ENCODE measurements at places on chromosomes 5 and 9.

GRCh38 chr5:133849116-133849515 is 119.3 kb downstream of the C5orf15 start:
- DNase-seq: no peak

DNA sequence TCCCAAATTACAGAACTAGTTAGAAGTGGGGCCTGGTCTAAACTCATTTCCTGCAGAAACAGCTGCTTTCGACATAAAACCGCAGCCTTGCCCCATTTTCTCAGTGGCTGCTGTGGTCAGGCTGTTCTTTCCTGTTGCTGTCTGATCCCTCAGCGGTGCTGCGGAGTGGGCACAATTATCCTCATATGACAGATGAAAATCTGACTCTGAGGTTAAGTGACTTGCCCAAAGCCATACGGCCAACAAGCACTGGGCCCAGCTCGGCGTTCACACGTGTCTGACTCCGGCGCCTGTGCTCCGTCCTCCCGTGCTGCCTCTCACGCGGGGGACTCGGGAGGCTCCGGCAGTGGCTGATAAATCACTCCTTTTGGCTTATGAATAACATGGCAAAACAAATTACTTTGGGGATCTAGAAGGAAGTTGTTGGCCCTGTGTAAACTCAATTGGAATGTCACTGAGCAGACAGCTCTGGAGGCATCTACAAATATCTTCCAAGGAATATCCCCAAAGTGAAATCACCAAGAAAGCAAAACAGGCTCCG is 142.6 kb upstream of the LMX1B start:
- DNase-seq: peak; percentile 32

DNA sequence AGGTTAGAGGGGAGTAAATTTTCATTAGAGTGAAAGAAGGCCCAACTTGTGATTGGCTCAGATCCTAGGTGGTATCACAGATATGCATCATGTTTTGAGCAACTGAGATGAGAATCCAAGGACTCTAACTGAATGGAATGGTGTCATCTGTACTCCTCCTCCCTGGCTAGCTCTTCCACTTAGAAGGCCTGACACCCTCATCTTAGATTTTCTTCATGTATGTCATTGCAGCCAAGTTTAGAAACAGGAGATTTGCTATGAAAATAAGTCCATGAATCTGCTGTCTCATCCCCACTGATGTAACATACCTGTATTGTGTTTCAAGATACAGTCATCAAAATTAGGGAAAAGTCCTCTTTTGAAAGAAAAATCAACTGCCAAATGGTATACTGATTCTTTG is 54.4 kb downstream of the ITGA1 start:
- DNase-seq: no peak

DNA sequence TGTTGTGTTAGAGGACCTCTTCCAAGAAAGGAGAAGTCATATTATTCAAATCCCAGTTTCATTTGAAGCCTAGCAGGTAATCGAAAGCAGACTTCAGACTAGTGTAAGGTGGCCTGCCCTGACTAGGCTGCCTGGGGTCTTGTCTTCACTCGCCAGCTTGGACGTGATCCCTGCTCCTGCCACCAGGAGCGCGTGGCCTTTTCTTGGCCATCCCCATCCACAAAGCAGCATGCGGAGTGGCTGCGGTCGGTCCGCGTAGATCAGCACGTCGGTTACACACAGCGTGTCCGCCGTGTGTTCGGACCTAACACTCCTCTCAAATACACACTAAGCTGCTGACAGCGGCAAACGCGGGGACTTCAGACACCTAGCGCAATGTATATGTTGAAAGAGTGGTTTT is 37.3 kb downstream of the CFAP77 start:
- DNase-seq: no peak

- DNase-seq: no peak
Observed at GRCh38 chr9:89878687-89879086, 273.9 kb downstream of the GADD45G start.

DNA sequence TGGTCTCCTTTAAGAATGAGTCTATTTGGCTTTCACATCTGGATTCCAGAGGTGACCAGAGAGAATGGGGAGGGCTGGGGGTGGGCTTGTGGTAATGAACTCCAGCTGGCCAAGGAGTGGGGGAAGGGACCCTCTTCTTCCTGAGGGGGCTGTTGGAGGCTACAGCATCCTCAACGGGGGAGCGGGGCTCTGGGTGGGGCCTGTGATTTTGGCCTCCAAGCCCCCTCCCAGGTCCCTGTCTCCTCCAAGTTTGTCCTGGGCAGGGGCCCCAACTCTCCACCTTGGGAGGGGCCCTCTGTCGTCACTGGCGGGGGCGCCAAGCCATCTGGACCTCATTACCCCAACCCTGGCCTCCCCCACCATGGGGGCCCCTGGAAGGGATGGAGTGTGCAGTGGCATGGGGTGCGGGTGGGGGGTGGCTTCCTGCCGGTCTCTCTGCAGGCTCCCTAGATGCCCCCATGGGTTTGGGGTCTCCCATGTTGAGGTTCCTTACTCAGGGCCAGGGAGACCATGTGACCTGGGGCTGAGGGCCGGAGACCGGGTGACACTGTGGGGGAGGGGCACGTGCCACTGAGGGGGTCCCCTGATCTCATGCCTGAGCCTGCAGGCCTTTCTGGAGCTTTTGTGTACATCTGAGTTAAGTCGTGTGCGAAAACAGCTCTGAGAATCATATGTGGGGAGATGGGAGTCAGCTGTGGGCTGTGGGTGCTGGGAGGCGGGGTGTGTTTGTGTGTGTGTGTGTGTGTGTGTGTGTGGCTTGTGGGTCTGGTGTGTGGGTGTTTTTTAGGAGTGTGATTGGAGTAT is 32.4 kb downstream of the GOLGA2 start:
- no peak for DNase-seq

All from activated CD8-positive, alpha-beta memory T cell treated with anti-CD3 and anti-CD28 coated beads for 1 hour (primary cell).